ENCODE measurements at places on chromosomes 2 and 18. TPM values are rescaled to one million over a fixed set of nuclear protein-coding genes. Genes with fewer than 3 reads are reported as not detected.

Gene ZNF407
- total RNA-seq, result 12.9 TPM

Gene TNFRSF11A
- 1.5 TPM for total RNA-seq

Gene CELF4
- under 0.01 TPM for total RNA-seq

Gene ORC4
- 21.6 TPM for total RNA-seq

Gene LONRF2
- total RNA-seq, result 0.13 TPM

Gene UGT1A9
- not detected for total RNA-seq

Gene NEU2
- not detected for total RNA-seq

Gene CXCR1
- not detected for total RNA-seq

Gene ANKRD30B
- total RNA-seq, result not detected

Gene AMER3
- not detected for total RNA-seq

Gene CAPN14
- total RNA-seq, result 0.12 TPM

Gene BCL2
- 1.6 TPM for total RNA-seq

Gene STAT4
- total RNA-seq, result 0.31 TPM

Gene FAP
- total RNA-seq, result 91.9 TPM

Gene POTEC
- not detected for total RNA-seq

Gene CRYGD
- total RNA-seq, result not detected

Gene RBBP8
- 27.7 TPM for total RNA-seq

Gene CCDC74A
- total RNA-seq, result 7.3 TPM

Gene TAF1B
- 23.5 TPM for total RNA-seq

Gene CLEC4F
- total RNA-seq, result not detected

Gene COL3A1
- total RNA-seq, result 1,561 TPM

Gene CD207
- total RNA-seq, result not detected

Gene UPP2
- total RNA-seq, result not detected

Gene FBLN7
- total RNA-seq, result 8.0 TPM

Gene ARHGAP28
- 5.1 TPM for total RNA-seq

Gene RAMP1
- total RNA-seq, result 14.9 TPM

Gene C2orf72
- 0.25 TPM for total RNA-seq

Gene HAAO
- total RNA-seq, result 0.53 TPM

Gene CRYGC
- total RNA-seq, result not detected

Gene MROH2A
- total RNA-seq, result not detected

Gene SCN2A
- total RNA-seq, result 2.4 TPM

Gene DSC2
- not detected for total RNA-seq

Gene AGPS
- 39.4 TPM for total RNA-seq

Gene GKN2
- total RNA-seq, result not detected

Gene CTAGE1
- 0.12 TPM for total RNA-seq

Gene ITGB6
- 0.06 TPM for total RNA-seq

Gene CNDP1
- not detected for total RNA-seq

Gene CEP76
- 8.1 TPM for total RNA-seq

Gene IL36G
- not detected for total RNA-seq
